ENCODE measurements at places on chromosomes 5 and 9. TPM values are rescaled to one million over a fixed set of nuclear protein-coding genes. Genes with fewer than 3 reads are reported as not detected.

Gene SPOCK1
- total RNA-seq = 0.95 TPM

- DNase-seq = no peak
Measured at GRCh38 chr5:111930905-111931461, 174.0 kb upstream of the NREP start.

Gene TAF11L10
- total RNA-seq = not detected

DNA sequence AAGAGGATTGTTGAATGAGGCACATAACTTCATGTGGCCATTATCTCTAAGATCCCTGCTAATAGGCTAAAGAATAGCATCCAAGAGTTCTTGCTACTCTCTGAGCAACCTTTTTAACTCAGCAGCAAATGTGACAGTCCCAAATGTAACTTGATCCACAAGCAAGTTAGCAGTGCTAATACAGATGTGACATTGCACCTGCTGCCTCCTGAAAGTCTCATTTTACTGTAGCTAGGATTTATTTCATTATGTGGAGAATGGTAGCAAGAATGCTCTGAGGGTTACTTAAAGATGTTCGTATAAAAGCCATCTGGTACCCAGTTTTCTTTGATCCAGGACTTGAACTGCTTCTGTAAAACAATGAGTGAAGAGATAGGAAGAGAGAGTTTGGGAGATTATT, 45.8 kb downstream of the CDH10 start:
- DNase-seq = no peak

DNA sequence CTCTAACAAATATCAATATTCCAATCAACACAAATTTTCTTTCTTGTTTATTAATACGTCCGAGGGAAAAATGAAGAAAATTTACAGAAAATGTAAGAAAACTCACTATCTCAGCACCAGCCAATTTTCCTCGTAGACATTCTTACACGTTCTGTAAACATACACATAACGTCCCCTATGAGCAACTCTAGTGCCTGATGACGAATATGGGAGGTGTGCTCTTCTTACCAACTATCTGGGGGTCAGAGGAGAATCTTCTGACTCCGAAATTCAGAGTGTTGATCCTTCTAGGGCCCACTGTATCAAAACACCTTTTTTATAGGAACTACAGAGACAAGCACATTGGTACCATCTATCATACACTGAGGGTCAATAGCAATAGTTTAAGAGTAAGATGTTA, 198.7 kb downstream of the GAPVD1 start:
- no peak for DNase-seq

Gene ZFP2
- total RNA-seq = not detected

DNA sequence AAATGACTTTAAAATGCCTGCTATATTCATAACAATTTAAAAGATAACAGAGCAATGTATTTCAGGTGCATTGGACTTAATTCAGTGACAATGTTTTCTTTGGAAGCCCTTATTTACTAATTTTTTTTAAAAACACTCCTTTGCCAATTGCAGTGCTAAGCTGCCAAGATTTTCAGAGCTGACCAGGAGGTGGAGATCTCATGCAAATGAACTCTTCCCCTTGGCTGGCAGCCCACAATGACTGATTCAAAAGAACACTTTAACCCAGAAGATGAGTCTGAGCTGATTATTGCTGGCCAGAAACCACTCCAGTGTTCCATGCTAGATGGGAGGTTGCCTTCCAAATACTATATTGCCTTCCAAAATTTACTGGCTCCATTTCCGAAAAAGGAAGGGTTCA, 128.3 kb upstream of the CCNH start:
- peak; percentile 43 for DNase-seq

Gene GABRA6
- total RNA-seq = not detected

DNA sequence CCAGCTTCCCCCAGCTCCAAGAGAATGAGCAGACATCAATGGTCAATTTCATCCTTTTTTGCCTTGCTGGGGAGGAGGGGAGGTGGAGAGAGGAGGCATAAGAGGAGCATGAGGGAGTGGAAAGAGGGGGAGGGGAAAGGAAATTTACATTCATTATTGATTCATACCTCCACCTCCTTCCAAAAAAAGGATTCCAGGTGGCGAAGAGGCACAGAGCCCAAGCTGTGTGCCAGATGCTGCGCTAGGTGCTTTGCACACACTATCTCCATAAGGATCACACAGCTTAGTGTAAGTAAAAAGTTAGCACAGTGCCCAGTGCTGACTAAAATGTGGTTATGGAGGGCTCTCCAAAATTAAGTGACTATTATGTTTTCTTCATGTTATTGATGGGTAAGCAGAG, 11.0 kb downstream of the ASTN2 start:
- no peak for DNase-seq

DNA sequence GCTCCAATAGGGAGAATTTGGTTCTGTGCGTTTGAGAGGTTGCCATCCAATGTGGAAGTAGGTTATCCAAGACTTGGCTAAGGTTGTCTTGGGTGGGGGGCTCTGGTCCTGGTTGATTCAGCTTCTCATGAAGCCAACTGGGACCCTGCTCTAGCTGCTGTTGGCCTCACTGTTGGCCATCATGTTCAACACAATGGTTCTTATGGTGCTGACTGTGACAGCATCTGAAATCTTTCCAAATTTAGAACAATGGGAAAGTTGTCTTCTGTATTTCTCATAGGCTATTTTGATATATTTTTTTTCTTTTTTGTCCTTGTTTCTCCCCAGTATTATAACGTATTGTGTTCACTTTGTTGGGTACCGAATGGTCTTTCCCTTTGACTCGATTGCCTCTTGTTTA, 71.9 kb downstream of the GDNF start:
- no peak for DNase-seq

DNA sequence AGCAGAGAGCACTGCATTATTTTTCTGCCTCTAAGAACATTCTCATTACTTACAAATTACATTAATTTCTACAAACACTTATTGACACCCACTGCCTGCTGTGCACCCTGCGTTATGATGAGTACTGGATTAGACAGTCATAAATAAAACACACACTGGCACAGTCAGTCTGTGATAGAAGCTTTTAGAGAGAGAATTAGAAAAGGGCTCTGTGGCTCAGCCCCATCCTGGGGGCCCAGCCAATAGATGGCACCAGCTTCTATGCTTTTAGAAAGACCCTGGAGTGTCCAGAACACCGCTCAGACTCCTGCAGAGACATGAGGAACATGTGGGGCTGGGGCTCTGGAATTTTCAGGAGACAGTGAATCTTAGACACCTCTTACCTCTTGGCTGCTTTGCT, 61.0 kb upstream of the RAPGEF1 start:
- DNase-seq = no peak

Gene TMEM215
- total RNA-seq = not detected

Gene CNTNAP3
- total RNA-seq = not detected

- no peak for DNase-seq
Measured at GRCh38 chr9:15421990-15422371, 695 bp upstream of the SNAPC3 start.

DNA sequence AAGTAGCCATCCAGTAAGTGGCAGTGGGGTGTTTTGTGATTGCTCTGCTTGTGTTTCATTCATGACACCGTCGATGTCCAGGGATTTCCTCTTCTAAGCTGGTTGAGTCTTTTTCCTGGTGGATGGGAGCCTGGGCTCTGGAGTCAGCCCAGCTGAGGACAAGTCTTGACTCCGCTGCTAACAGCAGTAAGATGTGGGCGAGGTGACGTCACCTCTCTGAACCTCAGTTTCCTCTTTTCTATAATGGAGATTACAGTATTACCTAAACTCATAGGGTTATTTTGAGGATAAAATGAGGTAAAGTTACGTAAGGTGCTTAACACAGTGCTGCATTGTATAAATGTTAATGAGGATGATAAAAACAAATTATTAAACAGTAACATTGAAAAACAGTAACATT, 21.3 kb downstream of the FGF1 start:
- no peak for DNase-seq

- no peak for DNase-seq
Measured at GRCh38 chr9:125431741-125432271, 170.2 kb downstream of the GAPVD1 start.

- DNase-seq = peak; percentile 93
Measured at GRCh38 chr5:148972974-148973374, 89.9 kb downstream of the SH3TC2 start.

Gene SLC36A1
- total RNA-seq = 20.3 TPM

Measured in SJSA1 (cell line).